ENCODE measurements at places on chromosomes 7 and 10.

DNA sequence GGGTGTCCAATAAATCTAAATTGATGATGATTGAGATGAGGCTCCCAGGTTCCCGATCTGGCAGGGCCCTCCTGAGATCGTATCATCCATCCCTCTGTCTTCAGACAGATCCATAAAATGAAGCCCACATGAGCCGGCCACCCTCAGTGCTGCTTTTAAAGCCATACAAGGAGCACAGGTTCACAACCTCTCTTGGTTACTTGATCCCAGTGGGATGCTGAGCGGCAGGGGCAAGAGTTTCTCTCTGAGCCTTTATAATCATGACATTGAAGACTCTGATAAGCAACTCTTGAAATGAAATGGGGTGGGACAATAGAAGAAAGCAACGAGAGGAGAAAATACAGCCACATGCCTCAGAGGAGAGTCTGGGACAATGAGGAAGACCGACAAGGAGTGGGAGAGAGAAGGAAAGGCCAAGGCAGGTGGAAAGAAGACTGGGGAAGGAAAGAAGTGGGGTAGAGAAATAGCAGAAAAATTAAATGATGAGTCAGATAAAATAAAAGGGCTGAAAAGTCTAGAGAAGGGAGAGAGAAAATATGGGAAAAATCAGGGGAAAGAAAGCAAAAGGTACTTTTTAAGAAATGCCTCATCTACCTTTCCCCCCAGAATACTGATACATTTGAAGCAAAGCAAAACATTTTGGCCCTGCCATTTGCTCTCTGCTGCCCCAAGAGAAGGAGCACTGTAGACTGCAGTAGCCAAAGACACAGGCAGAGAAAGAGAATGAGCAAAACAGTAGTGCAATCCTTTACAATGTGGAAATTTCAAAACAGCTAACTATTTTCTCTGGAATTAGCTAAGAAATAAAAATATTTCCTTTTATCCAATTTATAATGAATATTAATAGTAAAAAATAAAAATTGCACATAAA, 14.6 kb downstream of the GBX1 start:
- no peak for DNase-seq

- peak; percentile 39 for DNase-seq
These were observed 10.5 kb downstream of the SKAP2 start for GRCh38 chr7:26853788-26854393.

DNA sequence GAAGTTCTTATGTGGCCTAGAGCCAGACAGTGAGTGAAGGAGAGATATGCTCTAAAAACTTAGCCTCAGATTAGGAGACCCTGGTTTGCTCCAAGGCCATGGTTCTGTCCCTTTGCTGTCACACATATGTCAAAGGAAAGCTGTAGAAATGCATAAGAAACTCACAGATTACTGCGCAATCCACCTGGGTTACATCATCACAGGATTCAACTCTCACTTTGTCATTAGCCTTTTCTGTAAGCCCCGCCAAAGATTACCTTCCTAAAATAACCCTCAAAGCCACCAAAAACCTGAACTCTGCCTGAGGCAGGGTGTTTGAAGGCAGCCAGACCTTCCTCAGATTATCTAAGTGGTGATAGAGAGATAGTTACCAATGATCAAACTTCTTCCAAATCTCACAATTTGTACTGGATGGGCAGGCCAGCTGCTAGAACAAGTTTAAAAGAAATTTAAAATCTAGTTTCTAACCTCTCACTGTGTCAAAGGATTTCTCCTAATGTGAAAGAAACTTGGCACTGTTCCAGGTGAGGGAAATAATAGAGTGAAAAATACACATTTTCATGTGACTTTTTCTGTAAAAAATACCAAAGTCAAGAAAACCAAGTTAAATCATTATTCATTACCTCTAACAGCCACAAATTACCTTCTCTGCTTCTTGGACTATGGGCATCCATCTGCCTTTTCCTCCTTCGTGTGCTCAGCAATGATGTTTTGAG, 567.2 kb downstream of the SUGCT start:
- no peak for DNase-seq

DNA sequence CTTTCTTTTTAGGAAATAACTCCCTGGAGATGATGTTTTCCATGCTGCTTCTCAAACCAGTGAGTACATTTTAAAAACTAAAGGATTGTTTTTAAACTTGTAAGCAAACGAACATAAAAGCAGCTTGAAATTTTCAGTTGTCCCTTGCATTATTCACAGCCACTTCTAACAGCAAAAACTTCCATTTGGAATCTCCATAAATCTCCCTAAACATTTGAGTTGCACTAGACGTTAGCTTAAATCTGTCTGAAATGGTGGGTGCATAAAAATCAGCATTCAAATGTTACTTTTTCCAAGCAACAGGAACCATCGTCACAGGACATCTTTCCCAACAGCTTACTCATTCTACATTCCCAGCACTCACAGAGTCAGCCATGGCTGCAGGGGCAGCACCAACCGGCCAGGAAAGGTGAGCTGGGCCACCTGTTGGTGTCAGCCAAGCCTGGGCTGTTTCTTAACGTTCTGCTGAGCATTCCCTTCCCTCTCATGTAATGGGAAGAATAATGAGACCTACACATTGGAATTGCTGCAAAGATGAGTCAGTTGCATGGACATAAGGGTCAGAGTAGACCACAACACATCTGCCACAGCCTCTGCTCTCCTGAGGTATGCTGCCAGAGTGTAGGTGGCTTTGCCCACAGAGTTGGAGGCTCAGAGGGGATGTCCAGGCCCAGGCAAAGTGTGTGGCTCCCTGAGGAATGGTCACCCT, 163.2 kb downstream of the TNS3 start:
- no peak for DNase-seq

- DNase-seq: no peak
These were observed 78.2 kb downstream of the GALNT11 start for GRCh38 chr7:152103691-152104090.

GRCh38 chr7:460374-461116, 59.1 kb downstream of the PDGFA start:
- DNase-seq: peak; percentile 90

GRCh38 chr7:3832199-3832598, 531.1 kb downstream of the SDK1 start:
- no peak for DNase-seq

DNA sequence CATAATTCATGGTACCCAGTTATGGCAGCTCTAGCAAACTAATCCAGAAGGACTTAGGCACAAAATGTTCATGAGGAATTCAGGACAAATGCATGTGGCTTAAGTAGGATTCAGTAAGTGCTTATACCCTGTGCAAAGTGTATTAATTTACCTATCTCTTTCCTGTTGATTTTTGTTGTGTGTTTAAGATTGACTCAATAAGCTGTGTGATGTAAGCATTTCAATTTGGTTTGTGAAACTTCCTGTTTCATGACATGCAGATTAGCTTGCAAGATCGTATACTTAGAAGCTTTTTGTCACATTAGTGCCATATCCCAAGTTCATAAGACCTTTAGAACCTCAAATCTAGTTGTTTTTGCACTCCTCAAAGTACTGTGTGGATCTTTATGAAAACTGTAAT, 416.7 kb downstream of the ARL4A start:
- no peak for DNase-seq

GRCh38 chr7:17532861-17533404, 234.5 kb downstream of the AHR start:
- DNase-seq: no peak

DNA sequence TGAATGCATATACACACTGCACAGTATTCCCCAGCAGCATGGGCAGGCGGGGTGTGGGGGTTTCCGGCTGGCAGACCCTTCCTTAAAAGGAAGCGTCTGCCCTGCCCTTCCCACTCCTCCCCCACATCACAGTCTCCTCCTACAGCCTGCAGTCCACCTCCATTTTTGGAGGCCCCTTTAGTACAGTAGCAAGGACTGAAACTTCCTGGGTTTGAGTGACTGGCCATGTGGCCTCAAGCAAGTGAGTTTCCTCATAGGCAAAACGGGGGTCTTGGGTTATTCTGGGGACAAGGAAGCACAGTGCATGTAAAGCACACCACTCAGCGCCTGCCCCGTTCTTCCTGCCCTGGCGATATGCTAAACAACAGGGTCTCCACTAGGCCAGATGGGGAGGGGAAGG, 62.1 kb upstream of the COL13A1 start:
- DNase-seq: no peak

GRCh38 chr10:80260295-80261243, 28.9 kb downstream of the MAT1A start:
- DNase-seq: peak; percentile 63

- DNase-seq: no peak
These were observed 32.6 kb downstream of the NUDT1 start for GRCh38 chr7:2274666-2275065.

DNA sequence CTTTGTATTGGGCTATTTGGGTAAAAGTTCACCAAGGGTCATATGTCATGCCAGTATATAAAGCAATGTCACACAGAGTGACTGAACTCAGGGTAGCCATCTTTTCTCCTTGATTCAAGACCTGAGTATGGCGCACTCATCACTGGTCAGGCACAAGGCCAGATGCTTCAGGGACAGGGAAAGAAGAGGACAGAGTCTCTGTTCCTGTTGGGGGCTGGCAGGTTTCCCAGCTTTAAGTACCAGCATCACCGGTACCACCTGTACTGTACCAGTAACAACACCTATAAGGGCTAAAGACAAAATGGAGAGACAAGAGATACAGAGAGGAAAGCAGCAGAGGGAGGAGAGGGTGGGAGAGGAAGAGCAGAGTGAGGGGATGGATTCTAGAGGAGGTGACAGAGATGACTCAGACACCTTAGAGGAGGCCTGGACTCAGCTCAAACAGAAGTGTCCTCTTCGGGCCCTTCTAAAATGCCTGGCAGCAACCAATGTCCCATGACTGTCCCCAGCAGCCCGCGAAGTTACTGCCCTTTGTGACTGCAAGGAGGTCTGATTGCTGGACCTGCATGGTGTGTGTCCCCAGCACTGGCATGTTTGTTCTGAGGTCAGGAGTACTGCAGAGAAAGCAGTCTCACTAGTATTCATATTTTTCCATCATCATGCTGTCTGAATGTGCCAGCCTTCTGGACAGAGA, 191.3 kb downstream of the MYOF start:
- no peak for DNase-seq

DNA sequence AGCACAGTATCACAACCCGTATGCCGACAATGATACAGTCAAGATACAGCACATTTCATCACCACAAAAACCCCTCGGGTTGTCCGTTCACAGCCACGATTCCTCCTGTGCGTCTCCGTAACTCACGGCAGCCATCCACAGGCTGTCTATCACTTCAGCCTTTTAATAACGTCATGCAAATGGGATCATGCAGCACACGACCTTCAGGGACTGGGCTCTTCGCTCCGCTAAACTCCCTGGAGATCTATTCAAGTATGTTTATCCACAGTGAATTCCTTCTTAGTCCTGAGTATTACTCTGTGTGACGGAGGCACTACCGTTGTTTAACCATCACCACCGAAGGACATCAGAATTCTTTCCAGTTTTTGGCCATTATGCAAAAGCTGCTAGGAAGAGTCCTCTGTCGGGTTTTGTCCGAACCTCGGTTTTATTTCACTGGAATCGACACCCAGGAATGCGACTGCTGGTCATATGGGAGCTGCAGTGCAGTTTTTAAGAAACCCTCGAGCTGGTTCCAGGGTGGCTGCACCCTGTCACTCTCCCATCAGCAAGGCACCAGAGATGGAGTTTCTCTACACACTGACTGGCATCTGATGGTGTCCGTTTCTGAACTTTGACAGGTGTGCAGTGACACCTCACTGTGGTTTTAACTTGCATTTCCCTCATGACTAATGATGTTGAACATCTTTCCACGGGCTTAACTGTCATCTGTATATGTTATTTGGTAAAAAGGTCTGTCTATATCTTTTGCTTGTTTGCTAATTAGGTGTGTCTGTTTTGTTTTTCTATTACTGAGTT, 193.6 kb downstream of the MAD1L1 start:
- DNase-seq: no peak

GRCh38 chr7:40587419-40587818, 452.6 kb downstream of the SUGCT start:
- no peak for DNase-seq

DNA sequence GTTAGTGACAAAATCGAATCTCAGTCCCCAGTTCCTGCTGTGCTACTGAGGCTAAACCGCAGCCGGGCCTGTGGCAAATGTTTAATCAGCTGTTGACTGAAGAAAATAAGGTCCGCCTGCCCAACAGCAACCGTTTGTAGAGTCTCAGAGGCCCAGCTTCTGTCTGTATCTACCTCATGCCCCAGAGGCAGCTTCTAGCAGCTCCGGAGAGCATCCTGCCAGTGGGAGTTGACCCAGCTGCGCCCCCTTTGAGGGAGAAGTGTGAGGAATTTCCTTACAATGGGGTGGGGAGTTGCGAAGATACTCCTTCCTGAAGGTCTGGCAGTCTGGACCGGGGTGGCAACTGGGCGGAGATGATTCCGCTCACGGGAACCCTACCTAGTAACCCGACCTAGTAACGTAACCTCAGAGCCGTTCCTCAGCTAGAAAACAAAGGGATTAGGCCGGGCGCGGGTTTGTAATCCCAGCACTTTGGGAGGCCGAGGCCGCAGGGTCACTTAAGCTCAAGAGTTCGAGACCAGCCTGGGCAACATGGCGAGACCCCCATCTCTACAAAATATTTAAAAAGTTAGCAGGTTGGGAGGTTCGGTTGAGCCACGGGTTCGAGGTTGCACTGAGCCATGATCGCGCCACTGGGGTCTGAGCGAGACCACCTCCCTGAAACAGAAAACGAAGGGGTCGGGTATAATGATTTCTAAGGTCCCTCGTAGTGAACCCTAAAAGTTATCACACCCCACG, 846 bp upstream of the ZNF775 start:
- DNase-seq: peak; percentile 94

DNA sequence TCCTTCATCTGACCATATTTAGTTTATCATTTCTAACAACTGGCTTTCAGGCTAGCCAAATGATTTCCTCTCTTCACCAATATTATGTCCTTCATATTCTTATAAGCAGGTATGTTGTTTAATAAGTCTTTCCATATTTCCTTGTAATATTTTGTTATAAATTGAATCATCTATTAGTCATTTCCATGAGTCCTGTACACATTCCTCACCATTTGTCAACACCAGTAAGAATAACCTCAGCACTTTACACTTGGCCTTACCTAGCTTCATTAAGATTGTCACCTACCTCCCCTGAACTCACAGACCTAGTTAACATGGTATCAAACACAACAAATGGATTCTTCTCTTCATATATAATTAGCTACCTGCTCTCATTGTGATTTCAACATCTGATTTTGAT, 282.3 kb downstream of the SEMA3D start:
- DNase-seq: no peak

- DNase-seq: no peak
These were observed 292.4 kb upstream of the NFE2L3 start for GRCh38 chr7:25859412-25860274.

GRCh38 chr7:97064972-97065587, 40.4 kb upstream of the DLX5 start:
- peak; percentile 72 for DNase-seq

- DNase-seq: no peak
These were observed 101.2 kb upstream of the PALS2 start for GRCh38 chr7:24472093-24472492.

DNA sequence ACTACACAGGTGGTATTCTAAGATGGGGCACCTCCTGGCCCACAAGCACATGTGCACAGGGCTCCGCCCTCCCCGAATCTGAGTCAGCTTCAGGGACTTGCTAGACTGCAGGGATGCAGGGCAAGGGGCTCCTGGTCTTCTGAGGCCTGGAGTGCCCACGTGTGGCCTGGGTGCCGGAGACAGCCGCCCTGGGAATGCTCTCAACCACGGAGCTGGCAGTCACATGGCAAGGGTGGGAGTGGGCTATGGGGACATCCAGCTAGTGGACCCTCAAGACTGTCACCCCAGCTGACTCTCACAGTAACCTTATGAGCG, 42.7 kb downstream of the CFAP46 start:
- no peak for DNase-seq

- DNase-seq: no peak
These were observed 57.7 kb upstream of the CDK14 start for GRCh38 chr7:90538405-90538804.

GRCh38 chr10:28938745-28939144, 261.4 kb downstream of the BAMBI start:
- DNase-seq: no peak
